ENCODE measurements at places on chromosomes 1 and 21.

DNA sequence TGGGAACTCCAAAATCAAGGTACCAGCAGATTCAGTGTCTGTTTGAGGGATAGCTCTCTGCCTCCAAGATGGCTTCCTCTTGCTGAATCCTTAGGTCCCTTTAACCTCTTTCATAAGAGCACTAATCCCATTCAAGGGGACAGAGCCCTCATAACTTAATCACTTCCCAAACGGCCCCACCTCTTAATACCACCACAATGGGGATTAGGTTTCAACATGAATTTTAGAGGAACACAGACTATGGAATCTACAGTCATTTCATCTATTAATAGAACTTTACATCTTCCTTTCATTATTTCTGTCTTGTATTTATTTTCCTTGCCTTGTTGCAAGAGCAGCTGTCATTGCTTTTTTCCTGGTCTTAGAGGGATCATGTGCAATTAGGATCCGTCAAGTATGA, 30.3 kb downstream of the HOOK1 start:
- no peak for DNase-seq

- DNase-seq: no peak
Measured at GRCh38 chr1:236540813-236541465, 17.2 kb downstream of the LGALS8 start.

DNA sequence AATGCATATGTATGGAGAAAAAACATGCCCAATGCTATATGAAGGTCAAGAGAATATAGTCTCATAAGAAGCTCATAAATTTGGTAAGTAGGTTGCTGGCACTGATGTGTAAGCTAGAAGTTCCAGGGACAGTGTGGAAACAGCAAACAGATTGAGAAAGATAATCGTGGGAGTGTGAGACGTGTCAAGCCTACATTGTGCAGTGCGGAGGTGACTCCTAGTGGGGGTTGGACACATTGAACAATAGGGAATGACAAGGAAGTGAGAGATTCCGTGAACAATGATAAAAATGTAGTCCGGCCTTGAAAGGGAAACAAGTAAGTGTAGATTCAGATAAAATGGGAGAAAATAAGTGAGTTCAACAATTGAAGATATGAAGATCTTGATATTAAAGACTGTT, 788.4 kb upstream of the PRMT6 start:
- DNase-seq: no peak

DNA sequence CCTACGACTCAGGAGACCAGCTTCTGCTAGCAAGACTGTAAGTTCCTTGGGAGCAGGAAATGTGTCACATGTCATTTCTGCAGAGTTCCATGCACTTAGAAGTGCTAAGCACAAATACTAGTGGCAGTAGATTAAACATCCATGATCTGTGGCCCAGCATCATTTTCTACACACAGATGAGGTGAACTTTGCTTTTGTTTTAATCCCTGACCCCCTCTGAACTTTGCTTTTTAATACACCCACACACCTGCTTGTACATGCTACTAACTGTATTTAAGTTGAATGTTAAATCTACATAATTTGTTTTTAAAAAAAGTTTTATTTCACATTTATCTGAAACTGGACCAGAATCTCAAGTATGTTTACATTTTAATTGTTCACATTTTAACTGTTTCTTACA, 24.5 kb downstream of the SLC35D1 start:
- DNase-seq: no peak

- DNase-seq: peak; percentile 77
Measured at GRCh38 chr1:221708987-221709386, 32.9 kb downstream of the DUSP10 start.

GRCh38 chr21:32382108-32382644, 10.6 kb downstream of the URB1 start:
- DNase-seq: peak; percentile 93

DNA sequence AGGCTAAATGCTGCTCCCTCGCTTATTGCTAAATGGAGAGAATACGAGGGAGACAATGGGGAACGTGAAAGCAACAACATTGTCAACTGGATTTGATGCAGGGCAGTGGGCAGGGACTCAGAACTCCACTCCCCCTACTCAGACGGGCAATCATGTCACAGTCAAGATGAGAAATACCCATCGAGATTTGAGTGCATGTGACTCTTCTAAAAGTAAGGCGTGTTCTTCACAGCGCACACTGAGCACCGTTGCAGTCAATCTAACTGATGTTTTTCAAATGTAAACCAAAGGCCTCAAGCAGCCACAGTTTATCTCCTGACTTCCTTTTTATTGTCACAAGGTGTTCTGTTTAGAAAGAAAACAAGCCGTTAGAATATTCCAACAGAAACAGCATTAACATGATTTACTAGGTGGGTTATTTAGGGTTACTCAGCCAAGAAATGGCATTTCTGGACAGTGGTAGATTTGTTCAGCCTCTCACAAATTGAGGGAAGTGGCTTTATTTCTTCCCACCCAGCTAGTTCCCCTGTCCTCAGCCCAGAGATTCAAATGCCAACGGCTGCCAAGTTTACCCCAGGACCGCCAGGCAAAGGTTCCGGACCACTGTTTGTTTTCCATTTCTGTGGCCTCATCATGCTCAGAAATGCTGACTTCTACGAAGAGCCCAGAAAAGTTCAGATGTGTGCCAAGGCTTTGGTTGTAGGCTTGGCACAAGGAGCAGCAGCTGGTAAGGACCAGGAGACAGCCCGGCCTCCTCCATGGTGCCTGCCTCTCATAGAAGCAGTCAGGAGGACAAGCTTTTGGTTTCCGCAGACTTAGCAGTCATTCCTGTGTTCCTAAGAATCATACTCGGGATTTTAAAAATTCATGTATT, 171.4 kb downstream of the KIF26B start:
- no peak for DNase-seq

All from kidney glomerular epithelial cell (primary cell).